ENCODE measurements at places on chromosomes 5 and 9.
A peak's percentile ranks its signal among the peaks of the same experiment; 100 is the strongest.

GRCh38 chr5:113969901-113970300 is 392.0 kb upstream of the KCNN2 start:
- no peak for DNase-seq

DNA sequence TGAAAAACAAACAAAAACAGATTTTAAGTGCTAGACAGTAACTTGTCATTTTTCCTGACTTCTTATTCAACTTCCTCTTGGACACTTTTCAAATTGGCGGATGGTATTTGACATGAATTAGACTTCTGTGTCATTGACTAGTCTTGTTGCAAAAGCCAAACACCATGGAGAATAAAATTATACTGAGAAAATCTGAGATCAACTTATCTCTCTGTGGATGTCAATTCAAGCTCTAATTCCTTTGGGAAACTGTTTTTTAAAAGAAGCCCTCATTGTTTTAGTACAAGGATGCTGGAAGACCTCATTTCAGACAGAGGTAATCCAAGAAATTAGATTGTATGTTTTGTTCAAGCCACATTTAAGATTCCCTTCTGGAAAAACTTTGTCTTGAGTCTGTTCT is 831.0 kb downstream of the SEMA5A start:
- DNase-seq = no peak

GRCh38 chr5:97838214-97838613 is 655.2 kb upstream of the RIOK2 start:
- DNase-seq = peak; percentile 94

GRCh38 chr9:12968093-12968492 is 193.3 kb downstream of the LURAP1L start:
- DNase-seq = no peak

GRCh38 chr5:104573949-104574709 is 1011.5 kb upstream of the NUDT12 start:
- DNase-seq = no peak

DNA sequence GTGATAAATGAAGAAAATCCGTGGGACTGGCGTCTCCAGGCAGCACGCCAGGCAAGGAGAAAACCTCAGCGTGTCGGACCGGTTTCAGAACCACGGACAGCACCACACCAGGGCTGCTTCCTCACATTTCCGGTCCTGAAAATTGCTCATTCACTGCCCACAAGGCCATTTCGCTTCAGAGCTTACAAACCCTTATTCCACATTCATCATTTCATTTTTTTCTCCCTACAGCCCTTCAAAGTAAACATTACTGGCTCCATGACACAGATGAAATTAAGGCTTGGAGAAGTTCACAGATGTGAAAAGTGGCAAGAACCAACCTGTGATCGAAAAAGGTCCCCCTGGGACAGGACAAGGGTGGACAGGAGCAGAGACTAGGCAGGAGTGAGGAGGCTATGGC is 1.5 kb upstream of the GPRIN1 start:
- peak; percentile 64 for DNase-seq

DNA sequence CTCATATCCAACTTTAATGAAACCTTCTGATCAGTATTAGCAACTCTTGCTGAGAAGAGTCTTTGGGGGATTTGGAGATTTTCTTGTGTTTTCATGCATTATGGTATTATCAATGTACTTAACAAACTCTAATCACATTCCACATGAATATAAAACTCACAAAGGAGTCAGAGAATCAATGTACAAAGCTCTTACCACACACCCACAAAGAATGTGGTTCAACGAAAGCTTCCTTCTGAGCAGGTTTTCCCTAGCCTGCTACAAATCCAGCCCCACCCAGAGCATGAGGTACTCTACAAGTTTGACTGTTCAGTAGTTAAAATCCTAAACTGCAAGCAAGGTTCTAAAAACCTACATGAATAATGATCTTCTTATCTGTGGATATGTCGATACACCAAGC is 210.1 kb downstream of the TARS1 start:
- DNase-seq = no peak

GRCh38 chr9:34252670-34253459 is 74.0 kb downstream of the UBAP1 start:
- no peak for DNase-seq

DNA sequence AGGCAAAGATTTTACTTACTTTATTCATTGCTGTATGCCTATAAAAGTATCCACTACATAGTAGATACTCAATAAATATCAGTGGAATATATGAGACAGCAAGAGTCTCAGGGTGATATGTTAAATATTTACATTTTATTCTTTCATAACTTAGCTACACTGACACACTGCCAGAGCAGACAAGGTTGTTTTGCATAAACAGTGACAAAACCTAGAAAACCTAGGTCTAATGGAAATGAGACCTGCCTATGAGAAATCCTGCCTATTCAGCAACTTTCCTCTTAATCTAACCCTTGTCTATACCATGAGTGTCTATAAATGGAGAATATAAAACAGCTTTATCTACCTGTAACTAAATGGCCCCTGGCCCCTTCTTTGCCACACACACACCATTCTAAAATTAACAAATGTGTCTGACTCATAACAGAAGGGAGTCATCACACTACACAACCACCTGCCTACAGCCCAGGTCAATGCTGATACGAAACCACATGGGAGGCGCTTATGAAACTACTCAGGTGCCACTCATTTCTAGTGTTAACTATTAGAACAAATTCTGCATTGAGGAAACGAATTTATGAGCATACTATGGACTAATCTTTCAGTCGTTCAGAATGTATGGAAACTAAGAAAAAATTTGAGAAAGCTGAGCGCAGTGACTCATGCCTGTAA is 60.3 kb downstream of the UBAP2 start:
- no peak for DNase-seq

DNA sequence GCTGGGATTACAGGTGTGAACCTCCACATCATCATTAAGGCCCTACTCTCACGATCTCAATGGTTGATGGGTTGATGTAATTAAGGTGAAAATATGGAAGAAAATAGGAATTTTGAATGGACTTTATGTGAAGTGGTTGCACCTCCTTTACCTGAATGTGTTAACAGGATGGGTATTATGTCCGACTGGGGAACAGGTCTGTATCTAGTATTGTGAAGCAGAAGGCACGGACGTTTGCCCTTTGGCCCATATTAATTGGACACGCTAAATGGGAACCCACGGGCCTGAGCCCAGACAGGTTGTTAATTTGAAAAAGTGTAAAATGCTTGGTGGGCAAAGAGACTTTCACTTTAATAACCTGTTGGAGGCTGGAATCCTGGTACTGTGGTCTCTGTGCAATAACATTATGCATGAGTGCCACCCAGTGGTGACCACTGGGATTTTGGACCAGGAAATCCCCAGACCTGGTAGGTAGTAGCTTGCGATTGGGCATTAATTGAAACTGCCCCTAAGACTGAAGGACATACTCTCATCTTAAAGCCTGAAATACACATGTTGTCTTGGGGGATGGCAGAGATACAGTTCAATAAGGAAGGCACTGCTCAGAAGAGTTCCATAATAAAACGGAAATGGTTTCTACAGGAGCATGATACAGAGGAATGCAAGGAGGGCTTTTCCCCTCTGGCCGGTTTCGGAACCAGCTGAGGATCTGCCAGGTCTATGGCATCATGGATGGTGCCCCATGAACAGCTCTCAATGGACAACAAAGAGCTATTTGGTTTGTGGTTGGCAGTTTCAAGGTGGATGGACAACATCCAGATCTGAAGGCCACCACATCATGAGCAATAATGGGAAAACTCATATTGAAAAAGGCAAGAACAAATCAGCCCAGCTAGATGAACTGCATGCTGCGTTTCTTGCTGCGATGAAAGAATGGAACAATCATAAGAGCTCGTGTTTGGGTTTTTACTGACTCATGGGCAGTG is 26.2 kb upstream of the BICD2 start:
- peak; percentile 31 for DNase-seq

GRCh38 chr5:137696481-137696880 is 39.4 kb downstream of the KLHL3 start:
- DNase-seq = no peak

GRCh38 chr5:59798862-59799667 is 94.5 kb downstream of the PDE4D start:
- no peak for DNase-seq

GRCh38 chr9:104313396-104314110 is 190.5 kb upstream of the OR13F1 start:
- no peak for DNase-seq

DNA sequence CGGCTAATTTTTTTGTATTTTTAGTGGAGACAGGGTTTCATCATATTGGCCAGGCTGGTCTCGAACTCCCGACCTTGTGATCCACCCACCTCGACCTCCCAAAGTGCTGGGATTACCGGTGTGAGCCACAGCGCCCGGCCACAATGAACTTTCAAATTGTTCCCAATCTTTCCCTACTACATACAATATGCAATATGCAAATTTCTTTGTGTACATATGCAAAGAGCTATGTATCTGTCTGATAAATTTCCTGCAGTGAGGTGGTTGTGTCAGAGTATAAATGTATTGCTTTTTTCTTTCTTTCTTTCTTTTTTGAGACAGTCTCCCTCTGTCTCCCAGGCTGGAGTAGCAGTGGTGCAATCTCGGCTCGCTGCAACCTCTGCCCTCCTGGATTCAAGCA is 48.8 kb upstream of the PLPP1 start:
- no peak for DNase-seq

DNA sequence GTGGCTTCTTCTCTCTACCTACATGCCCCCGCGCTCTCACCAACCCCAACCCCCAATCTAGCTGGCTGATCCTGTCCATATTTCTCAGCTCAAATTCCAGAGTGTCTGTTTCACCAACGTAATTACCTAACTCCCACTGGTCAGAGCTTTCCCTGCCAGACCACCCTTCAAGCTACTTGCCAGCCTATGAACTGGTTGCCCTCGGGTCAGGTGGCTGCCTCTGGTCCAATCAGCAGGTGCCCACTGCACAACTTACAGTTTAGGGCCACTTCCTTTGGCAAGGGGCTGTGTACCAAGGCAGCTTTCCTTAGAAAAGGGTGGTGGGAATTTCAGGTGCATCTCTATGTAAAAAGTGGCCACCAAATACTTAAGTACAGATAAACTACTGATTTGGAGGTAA is 92.2 kb upstream of the SLC30A5 start:
- DNase-seq = no peak

- DNase-seq = no peak
Measured at GRCh38 chr9:13478160-13478559, 198.7 kb upstream of the MPDZ start.

DNA sequence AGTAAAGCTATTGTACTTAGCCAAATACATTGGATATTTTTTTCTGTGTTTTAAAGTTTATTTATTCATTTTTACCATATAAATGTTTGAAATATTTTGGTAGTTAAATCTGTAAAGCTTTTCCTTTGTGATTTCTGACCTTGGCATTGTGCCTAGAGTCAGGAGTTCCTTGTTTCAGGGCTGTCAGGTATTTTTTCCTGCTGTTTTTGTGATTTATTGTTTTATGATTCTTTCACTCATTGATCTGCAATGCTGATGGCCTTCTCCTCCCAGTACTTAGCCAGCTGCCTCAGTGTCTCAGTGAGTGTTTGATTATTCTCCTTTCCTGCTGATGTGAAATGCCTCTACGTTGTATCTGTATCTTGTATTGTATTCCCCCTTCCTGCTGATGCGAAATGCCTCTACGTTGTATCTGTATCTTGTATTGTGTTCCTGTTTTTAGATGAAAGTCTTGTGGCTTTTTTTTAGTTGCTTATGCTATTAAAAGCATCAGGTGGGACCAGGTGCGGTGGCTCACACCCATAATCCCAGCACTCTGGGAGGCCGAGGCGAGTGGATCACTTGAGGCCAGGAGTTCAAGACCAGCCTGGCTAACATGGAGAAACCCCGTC is 61.0 kb downstream of the EHMT1 start:
- no peak for DNase-seq

DNA sequence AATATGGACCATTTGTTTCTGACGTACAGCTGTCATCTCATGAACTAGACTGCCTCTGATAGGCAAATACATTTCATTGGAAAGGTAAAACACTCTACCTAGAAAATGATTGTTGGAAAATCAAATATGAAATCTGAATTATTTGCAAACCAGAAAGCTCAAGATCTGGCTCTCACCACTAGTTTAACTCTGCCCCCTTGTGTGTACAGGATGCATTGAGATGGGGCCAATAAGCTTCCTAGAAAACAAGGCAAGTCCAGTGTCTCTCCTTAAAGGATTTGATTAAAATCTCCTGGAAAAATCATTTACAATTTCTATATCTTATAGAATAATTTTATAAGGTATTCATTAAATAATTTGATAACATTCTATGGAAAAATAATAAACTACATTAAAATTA is 311.9 kb upstream of the ANKH start:
- DNase-seq = no peak

GRCh38 chr9:123162791-123163345 is 105.5 kb downstream of the STRBP start:
- DNase-seq = no peak

GRCh38 chr5:140497897-140498296 is 49.6 kb upstream of the EIF4EBP3 start:
- DNase-seq = no peak

- DNase-seq = peak; percentile 80
Measured at GRCh38 chr5:89342106-89342876, 459.3 kb upstream of the MEF2C start.

DNA sequence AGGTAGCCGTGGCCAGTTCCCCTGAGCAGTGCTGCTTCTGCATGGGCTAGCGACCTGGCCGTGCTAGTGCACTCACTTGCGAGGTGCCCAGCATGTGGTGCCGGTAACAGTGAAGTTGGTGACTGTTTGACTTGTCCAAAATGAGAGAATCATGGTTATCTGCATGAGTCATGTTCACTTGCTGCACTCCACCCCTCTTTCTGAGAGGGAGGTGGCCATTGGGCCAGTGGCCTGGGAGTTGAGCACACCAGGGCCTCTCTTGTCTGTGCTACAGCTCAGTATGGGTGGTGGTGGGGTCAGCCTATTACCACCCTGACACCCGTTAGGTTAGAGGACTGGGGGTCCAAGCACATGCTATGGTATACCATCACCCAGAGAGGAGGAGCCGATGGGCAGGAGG is 55.4 kb upstream of the GARNL3 start:
- no peak for DNase-seq

- no peak for DNase-seq
Measured at GRCh38 chr5:91797576-91797975, 414.5 kb upstream of the ARRDC3 start.

- DNase-seq = no peak
Measured at GRCh38 chr9:78314953-78315870, 18.3 kb downstream of the PSAT1 start.

GRCh38 chr5:173689737-173690360 is 73.4 kb upstream of the BOD1 start:
- no peak for DNase-seq

GRCh38 chr5:110880413-110880812 is 141.6 kb downstream of the SLC25A46 start:
- DNase-seq = peak; percentile 82

- DNase-seq = no peak
Measured at GRCh38 chr5:157903117-157903450, 44.1 kb upstream of the CLINT1 start.

Measured in non-pigmented ciliary epithelial cell (primary cell).